ENCODE measurements at places on chromosomes 11 and 22.

GRCh38 chr11:7435176-7435575, 50.1 kb upstream of the OLFML1 start:
- DNase-seq, result no peak

- no peak for DNase-seq
Measured at GRCh38 chr22:19674129-19674928, 40.0 kb upstream of the SEPTIN5 start.

- no peak for DNase-seq
Measured at GRCh38 chr11:68436985-68437926, 23.3 kb upstream of the PPP6R3 start.

DNA sequence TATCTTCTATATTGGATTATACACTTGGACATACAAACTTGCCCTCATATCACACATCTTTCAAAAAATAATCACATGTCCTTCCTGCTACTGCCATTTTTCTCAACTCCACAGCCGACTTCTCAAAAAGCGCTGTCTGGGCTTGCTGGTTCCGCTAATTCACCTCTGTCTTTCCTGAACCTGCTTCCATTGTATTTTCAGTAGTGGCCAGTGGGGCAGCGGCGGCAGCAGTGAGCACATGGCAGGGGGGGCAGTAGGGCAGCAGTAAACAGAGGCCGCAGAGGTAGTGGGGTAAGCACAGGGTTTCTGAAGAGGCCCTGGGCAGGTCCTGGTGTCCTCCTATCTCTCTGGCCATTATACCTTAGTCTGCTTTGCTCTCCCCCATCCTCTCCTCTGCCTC, 126.3 kb downstream of the RRAS2 start:
- no peak for DNase-seq

DNA sequence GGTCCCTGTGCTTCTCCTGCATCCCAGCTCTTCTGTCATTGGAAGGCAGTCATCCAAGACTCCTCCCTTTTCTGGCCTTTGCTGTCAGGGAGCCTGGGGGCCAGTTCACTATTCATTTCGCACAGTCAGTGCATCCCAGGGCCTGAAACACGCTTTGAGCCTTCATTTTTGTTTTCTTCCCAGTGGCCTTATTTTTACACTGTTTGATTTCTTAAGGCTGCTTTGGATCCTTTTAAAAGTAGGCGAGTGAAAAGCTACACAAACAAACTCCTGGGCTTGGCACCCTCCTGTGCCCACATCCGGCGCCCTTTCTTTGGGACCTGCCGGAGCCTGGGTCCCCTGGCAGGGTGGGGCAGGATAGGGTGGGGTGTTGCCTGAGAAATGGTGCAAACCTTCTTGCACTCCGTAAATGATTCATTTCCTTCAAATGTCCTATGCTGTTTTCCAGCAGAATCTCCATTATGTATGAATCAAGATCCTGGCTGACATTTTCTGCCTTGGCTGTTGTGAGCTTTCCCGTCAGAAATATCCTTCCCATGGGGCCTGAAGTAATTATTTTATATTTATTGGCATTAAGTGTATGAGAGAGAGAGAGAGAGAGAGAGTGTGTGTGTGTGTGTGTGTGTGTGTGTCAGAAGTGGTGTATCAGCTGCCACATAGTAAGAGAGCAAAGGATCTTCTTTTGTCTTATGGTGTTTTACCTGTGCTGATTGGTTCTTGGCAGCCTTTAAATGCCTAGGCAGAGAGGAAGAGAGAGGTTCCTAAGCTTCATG, 45.6 kb downstream of the BCR start:
- peak; percentile 64 for DNase-seq

DNA sequence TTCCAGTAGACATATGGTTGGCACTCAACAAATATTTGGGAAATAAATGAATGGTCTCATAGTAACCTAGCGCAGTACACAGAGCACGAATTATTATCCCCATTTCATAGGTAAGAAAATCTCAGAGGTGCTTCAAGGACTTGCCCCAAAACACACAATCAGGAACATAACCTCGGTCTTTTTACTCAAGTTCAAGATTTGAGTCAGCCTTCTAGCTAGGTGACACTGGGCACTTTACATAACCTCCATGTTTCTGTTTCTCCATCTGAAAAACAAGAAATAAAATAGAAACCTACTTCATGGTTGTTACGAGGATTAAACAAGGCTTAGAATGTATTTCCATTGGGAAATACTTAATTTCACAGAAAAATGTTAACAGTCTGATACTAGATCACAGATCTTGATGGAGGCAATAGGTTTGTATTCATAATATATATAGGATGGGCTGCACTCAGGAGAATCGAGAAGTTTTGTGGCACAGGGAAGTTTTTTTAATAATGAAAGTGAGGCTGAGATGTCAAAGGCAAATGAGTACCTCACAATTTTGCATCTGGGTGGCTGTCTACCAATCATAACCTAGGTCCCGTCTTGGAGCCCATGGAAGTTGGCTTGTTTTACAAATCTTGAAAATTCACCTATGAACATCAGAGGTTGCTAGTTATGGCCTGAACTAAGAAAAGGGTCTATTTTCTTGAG, 147.4 kb upstream of the ZC3H12C start:
- DNase-seq, result no peak
